Aorta (tissue), 5 donors: ENCODE measurements at places on chromosomes 3 and 15.

GRCh38 chr3:79032686-79033318 lies 735.0 kb downstream of the ROBO1 start:
- no peak for DNase-seq

DNA sequence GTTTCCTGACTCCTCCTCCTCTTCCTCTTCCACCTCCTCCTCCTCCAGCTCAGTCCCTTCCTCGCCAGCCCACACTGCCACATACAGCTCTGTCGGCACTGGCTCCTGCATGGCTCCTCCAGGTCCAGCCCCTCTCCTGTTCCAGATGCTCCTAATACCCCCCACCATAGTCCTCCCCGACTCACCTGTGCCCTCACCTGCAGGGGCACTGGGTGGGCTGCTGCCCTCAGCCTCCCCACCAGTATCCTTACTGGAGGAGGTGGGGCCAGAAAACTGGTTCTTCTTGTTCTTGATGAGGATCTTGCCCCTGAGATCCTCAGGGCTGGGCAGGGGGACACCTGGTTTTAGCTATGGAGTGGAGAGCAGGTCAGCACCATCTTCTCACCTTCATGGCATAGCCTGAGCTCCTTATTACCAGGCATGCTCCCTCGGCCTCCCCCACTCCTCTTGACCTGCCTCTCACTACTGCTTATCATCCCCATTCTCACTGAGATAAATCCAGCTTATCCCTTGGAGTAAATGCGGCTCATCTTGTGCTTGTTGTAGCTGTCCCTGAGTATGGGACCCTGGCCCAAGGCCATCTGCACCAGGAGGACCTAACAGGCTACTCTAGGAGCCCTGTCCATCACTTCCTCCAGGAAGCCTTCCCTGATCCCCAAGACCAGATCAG lies 11.0 kb downstream of the PLCB2 start:
- DNase-seq, result peak; percentile 43

DNA sequence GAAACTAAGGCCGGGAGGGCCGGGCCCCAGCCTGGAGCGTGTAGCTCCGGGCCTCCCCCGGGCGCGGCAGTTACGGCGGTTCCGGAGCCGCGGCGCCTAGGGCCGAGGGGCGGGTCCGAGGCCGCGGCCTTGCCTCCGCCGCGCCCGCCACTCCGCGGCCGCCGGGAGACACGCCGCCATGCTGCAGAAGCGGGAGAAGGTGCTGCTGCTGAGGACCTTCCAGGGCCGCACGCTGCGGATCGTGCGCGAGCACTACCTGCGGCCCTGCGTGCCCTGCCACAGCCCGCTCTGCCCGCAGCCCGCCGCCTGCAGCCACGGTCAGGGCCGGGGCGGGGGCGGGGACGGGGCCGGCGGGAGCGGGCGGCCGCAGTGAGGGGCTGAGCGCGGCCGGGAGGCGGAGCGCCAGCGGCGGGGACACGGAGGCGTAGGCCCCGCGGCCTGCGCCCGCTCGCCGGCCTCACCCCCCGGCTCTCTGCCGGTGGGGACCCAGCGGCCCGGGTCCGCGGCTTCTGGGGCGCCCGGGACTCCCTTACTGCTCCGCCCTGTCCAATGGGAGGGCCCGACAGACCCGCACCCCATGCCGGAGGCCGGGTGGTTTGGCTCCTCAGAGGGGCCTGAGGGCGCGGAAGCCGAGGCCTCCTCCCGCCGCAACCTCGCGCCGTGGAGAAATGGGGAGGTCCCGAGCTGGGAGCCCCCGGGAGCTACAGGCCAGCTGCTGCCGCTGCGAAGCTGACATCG lies at the start of gene DIS3L:
Gene DIS3L, plus strand, starts transcription at position 150 of the 738 bp plus-strand sequence. Its CDS starts 29 bp downstream, at position 179.
- peak; percentile 87 for DNase-seq

- DNase-seq, result no peak
Measured at GRCh38 chr3:165513715-165514701, 317.8 kb upstream of the SLITRK3 start.
